Activated naive CD4-positive, alpha-beta T cell treated with anti-CD3 and anti-CD28 coated beads for 36 hours (primary cell): ENCODE measurements at places on chromosomes 7 and 10. TPM values are rescaled to one million over a fixed set of nuclear protein-coding genes. Genes with fewer than 3 reads are reported as not detected.

DNA sequence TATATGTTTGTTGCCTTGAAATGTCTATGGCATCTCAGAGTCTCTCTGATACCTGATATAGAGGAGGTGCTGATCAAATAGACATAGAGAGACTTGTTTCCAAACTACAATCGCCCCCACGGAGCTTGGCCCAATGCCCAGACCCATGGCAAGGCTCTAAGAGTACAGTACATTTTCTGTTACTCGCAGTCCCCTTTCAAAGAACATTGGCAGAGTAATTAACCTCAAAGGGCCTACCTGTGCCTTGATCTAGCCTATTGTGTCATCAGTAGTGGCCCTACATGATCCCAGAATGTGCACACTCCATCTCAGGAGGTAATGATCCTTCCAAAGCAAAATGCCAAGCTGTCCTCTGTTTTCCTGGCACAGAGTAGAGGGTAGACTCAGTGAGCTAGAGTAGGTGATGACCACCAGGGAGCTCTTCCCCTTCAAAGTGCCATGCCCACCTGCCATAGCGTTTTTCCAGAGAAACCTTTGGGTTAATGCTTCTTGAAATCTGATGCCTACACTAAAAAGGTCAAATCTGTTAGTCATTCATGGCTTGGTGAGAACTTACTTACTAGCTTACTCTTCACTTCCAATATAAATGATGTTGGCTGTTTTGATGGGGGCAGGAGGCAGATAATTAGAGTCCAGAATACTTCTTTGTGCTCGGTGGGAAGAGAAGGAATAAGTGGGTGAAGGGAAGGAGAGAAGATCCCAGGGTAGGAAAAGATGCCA is 41.2 kb upstream of the ACSL5 start:
- DNase-seq, result no peak

DNA sequence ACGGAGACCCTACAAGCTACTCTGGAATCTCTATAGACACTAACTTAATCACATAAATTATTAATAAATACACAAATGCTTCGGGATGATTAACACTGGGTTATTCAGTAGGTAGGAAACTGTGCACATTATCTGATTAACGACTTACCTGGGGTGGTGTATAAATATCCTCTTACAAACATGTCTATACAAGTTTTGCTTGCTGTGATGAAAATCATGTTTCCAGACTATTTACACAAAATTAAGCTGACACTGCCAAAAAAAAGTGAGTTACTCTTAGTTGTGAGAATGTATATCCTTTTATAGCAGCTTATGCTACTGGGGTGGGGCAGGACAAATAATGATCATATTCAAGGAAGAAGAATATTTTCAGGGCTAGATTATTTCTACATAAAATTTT is 314.6 kb downstream of the C7orf25 start:
- DNase-seq, result no peak

NXPH1 gene
- total RNA-seq, result not detected

SHTN1 gene
- 0.40 TPM for total RNA-seq

SVOPL gene
- not detected for total RNA-seq

- no peak for DNase-seq
Observed at GRCh38 chr7:100485471-100485876, 1.7 kb downstream of the NYAP1 start.

CDH23 gene
- total RNA-seq, result 1.6 TPM

GRCh38 chr10:126085806-126086205 is 189.4 kb downstream of the FANK1 start:
- DNase-seq, result no peak

EIF3B gene
- total RNA-seq, result 159 TPM

GRCh38 chr10:58322072-58322834 is 12.6 kb upstream of the UBE2D1 start:
- peak; percentile 19 for DNase-seq

CNNM1 gene
- total RNA-seq, result 1.0 TPM

GRCh38 chr10:12849319-12850181 is 152.0 kb downstream of the CCDC3 start:
- peak; percentile 7 for DNase-seq

ANKRD22 gene
- 0.12 TPM for total RNA-seq

DNA sequence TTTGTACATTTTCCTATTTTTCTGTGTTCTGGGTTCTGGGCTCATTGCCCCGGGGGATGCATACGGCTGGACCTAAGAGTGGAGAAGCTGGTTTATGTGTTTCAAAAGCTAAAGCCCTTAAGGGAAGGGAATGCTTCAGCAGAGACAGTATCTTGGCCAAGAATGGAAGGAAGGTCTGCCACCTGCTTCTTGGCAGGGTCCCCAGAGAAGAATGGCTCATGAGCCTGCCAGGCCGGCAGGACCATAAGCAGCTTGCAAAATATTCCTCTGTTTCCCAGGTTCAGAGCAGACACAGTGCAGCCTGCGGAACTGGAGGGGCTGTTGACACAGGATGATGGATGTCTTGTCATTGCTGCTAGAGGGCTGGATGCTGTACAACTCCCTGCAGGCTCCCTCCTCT is 7.8 kb upstream of the ABHD11 start:
- DNase-seq, result no peak

NACAD gene
- 0.05 TPM for total RNA-seq

DNA sequence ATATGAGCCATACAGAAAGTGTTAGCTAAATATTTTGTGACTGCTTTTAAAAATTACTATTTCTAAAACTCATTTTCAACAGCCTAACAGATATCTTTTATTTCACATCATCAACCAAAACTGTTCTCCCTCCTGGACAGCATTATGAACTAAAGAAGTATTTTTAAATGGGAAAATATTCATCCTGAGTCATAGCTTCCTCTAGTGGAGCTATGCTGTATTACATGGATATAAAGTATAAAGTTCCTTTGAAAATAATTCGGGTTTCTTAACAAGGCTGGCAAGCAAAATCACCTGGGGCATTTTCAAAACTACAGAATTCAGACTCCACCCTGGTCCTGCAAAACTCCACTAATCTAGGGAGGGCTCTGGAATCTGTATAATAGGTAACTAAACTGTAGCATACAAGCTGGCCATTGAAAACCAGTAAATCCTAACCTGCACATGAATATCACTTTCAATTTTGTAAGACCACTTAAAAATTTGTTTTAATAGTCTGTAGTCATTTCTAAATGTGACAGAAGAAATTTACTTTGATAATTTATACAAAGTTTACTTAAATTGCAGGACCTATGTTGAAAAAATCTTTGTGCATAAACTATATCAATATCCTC is 53.5 kb downstream of the SCIN start:
- DNase-seq, result no peak

- peak; percentile 93 for DNase-seq
Observed at GRCh38 chr10:30027057-30028005, 32.1 kb downstream of the JCAD start.

DNA sequence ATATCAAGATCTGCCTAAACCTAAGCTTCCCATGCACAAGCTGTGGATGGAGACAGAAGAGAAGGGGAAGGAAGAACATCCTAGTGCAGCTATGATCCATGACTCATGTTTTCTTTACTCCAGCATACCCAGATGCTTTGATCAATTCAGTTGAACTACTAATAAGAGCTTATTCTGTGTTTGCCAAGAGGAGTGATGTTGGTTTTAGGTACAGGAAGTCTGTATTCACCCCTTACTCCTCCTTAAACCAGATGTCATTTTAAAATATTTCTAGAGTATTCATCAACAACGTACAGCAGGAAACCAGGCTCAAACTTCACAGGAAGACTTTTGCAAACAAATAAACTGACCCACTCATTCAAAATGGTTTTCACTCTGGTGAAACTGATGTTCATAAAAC is 29.2 kb downstream of the PANK1 start:
- no peak for DNase-seq

DNA sequence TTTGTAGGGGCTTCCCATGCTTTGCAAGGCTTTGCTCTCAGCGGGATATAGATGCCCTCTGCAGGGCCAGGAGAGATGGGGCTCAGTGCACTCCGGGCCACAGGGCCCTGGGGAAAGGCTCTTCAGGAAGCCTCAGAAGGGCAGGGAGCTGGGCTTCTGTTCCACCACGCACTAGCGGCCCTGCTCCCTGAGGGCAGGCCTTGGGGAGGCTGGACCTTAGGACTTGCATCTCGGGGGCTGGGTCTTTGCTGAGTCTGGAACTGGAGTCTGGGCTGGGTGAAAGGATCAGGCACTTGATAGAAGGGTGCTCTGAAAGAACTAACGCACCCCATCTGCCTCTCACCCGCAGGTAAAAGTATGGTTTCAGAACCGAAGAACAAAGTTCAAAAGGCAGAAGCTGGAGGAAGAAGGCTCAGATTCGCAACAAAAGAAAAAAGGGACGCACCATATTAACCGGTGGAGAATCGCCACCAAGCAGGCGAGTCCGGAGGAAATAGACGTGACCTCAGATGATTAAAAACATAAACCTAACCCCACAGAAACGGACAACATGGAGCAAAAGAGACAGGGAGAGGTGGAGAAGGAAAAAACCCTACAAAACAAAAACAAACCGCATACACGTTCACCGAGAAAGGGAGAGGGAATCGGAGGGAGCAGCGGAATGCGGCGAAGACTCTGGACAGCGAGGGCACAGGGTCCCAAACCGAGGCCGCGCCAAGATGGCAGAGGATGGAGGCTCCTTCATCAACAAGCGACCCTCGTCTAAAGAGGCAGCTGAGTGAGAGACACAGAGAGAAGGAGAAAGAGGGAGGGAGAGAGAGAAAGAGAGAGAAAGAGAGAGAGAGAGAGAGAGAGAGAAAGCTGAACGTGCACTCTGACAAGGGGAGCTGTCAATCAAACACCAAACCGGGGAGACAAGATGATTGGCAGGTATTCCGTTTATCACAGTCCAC is 5.4 kb downstream of the EMX2 start:
- DNase-seq, result no peak

DNA sequence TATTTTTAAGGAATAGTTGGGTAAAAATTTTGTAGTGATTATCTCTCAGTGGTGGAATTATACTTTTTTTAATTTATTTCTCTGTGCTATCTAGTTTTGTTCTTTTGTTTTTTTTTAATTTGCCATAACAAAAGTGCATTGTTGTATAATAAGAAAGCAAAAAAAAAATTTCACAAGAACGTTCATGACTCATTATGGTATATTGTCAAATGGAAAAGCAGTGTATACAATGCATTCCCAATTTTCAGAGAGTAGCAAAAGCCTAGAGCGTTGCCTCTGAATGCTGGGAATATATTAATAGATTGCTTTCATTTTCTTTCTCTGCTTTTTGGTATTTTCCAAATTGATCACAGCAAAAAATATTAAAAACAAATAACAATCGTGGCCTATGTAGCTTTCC is 46.3 kb upstream of the GPAM start:
- no peak for DNase-seq

GRCh38 chr10:117450940-117451339 is 75.7 kb upstream of the PDZD8 start:
- DNase-seq, result no peak

- DNase-seq, result no peak
Observed at GRCh38 chr7:74320645-74321221, 31.5 kb downstream of the CLIP2 start.

LIPK gene
- total RNA-seq, result not detected

- DNase-seq, result no peak
Observed at GRCh38 chr10:76138286-76138685, 706.9 kb downstream of the LRMDA start.
